ENCODE measurements at places on chromosomes 4 and X.
A peak's percentile ranks its signal among the peaks of the same experiment; 100 is the strongest.

GRCh38 chr4:139299536-139299935 lies 1.8 kb upstream of the NAA15 start:
- H3K4me1 ChIP-seq, result peaks cover 58% of the 10 kb centered on the region
- H3K27me3 ChIP-seq, result no peaks in the 10 kb centered on the region
- H3K36me3 ChIP-seq, result no peaks in the 10 kb centered on the region
- DNase-seq, result no peak
- no peak overlapping the region for H3K4me3 ChIP-seq

DNA sequence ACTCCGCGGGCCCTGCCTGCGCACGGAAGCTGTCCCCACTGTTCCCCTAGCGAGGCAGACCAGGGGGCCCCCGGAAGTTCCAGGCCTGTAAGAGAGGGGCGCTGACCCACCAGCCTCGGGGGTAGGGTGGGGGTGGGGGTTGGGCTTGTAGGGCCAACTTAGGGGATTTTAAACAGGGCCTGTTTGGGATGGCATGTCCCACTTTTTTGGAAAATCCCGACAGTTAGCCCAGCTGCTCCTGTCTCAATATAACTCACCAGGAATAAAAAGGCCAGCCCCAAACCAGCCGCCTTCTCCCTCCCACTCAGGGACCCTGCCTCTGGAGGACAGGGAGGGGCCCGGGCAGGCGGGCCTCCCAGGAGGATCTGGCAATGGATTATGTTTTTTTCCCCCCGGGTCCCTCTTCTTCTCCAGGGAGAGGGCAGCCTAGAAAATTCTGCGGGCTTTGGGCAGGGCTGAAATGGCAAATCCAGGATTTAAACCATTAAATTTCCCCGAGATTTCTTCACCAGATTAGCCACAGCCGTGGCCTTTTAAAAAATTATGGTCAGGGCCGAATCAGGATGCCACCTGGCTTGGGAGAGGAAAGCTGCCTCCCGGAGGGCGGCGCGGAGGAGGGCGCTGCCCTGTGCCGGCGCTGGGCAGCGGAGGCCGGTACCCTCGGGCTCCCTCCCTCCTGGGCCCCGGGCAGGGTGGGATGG lies 957 bp downstream of the PPP2R2C start:
- no peak overlapping the region for H3K4me3 ChIP-seq
- H3K27me3 ChIP-seq, result peaks cover 11% of the 10 kb centered on the region
- no peaks in the 10 kb centered on the region for H3K36me3 ChIP-seq
- DNase-seq, result no peak
- no peak overlapping the region for H3K27ac ChIP-seq

GRCh38 chrX:10983526-10983925 lies 127.6 kb upstream of the HCCS start:
- H3K4me1 ChIP-seq, result peaks cover 35% of the 10 kb centered on the region
- H3K4me3 ChIP-seq, result no peak overlapping the region
- peak overlapping the region; percentile 35 for H3K27ac ChIP-seq
- peak; percentile 39 for DNase-seq
- H3K36me3 ChIP-seq, result no peaks in the 10 kb centered on the region

GRCh38 chr4:104206784-104207183 lies 287.9 kb downstream of the CXXC4 start:
- H3K36me3 ChIP-seq, result no peaks in the 10 kb centered on the region
- DNase-seq, result no peak
- no peaks in the 10 kb centered on the region for H3K27me3 ChIP-seq
- no peak overlapping the region for H3K4me3 ChIP-seq

GRCh38 chr4:38177035-38177546 lies 216.9 kb downstream of the PTTG2 start:
- DNase-seq, result no peak
- no peak overlapping the region for H3K4me3 ChIP-seq
- no peak overlapping the region for H3K27ac ChIP-seq
- no peaks in the 10 kb centered on the region for H3K36me3 ChIP-seq
- H3K27me3 ChIP-seq, result no peaks in the 10 kb centered on the region

DNA sequence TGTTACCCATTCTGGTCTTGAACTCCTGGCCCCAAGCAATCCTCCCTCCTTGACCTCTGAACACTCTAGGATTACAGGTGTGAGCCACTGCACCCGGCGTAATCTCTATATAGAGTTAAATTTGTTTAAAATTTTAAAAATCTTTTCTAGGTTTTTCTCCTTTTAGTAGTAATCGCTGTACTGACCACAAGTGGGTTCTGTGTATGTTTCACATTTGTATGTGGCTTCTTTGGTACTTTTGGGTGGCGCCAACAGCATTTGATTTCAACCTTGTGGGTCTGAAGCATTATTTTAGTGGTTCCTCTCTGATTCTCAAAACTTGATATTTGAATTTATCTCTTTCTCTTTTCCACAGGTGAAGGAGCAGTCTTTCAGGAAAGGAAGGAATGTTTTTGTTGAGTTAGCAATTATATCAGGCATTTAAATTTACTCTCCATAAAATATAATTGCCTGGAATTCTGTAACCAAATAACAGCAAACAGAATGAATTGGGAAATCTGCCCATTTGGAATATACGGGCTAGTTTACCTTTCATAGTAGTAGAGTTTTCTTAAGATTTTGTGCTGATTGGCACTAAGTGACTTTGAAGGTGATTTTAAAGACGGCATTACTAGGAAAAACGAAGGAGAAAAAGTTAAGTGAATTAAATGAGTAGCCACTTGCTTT lies 29.5 kb downstream of the ARHGAP10 start:
- no peaks in the 10 kb centered on the region for H3K4me1 ChIP-seq
- no peaks in the 10 kb centered on the region for H3K36me3 ChIP-seq
- no peak overlapping the region for H3K4me3 ChIP-seq
- no peak overlapping the region for H3K27ac ChIP-seq

GRCh38 chr4:3312362-3312761 lies 19.5 kb downstream of the RGS12 start:
- H3K36me3 ChIP-seq, result peaks cover 6% of the 10 kb centered on the region
- H3K27ac ChIP-seq, result no peak overlapping the region
- no peak overlapping the region for H3K4me3 ChIP-seq
